ENCODE measurements at places on chromosomes 4 and X. TPM values are rescaled to one million over a fixed set of nuclear protein-coding genes. Genes with fewer than 3 reads are reported as not detected.
A peak's percentile ranks its signal among the peaks of the same experiment; 100 is the strongest.

- H3K27ac ChIP-seq: no peak overlapping the region
- no peaks in the 10 kb centered on the region for H3K27me3 ChIP-seq
- no peak overlapping the region for H3K4me3 ChIP-seq
- H3K4me1 ChIP-seq: peaks cover 21% of the 10 kb centered on the region
- H3K36me3 ChIP-seq: no peaks in the 10 kb centered on the region
- DNase-seq: peak; percentile 39
Observed at GRCh38 chr4:106618956-106619355, 250.4 kb upstream of the GIMD1 start.

DNA sequence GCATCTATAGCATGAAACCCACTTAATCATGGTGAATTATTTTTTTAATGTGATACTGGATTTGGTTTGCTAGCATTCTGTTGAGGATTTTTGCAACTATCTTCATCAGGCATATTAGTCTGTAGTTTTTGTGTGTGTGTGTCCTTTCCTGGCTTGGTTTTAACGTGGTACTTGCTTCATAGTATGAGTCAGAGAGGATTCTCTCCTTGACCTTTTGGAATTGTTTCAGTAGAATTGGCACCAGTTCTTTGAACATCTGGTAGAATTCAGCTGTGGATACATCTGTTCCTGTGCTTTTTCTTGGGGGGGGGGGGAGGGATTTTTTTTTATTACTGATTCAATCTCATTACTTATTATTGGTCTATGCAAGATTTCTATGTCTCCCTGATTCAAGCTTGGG lies 232.0 kb upstream of the KLF8 start:
- no peak overlapping the region for H3K27ac ChIP-seq
- no peaks in the 10 kb centered on the region for H3K36me3 ChIP-seq
- no peak overlapping the region for H3K4me3 ChIP-seq
- no peaks in the 10 kb centered on the region for H3K4me1 ChIP-seq

DNA sequence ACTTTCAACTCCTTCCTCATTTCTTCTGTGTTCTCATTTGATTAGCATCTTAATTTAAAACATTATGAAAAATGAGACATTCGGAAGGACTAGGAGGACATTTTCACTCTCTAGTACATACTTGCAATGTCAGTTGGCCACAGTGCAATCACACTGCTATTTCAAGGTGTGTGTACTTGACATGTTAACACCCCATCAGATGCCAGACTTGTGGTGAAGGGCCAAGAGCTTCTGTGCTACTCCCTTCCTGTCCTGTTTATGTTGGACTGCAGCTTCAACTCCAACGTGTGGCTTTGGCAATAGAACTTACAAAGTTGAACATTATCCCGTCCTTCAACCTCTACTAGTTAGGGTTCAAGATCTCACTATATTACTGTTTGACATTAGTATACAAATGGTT lies 221.0 kb downstream of the PALLD start:
- H3K4me3 ChIP-seq: no peak overlapping the region
- no peaks in the 10 kb centered on the region for H3K36me3 ChIP-seq
- no peak for DNase-seq
- peaks cover 4% of the 10 kb centered on the region for H3K4me1 ChIP-seq
- no peaks in the 10 kb centered on the region for H3K27me3 ChIP-seq

- H3K4me3 ChIP-seq: no peak overlapping the region
- no peaks in the 10 kb centered on the region for H3K36me3 ChIP-seq
- H3K4me1 ChIP-seq: no peaks in the 10 kb centered on the region
Observed at GRCh38 chrX:108362026-108362425, 76.2 kb downstream of the COL4A6 start.

DNA sequence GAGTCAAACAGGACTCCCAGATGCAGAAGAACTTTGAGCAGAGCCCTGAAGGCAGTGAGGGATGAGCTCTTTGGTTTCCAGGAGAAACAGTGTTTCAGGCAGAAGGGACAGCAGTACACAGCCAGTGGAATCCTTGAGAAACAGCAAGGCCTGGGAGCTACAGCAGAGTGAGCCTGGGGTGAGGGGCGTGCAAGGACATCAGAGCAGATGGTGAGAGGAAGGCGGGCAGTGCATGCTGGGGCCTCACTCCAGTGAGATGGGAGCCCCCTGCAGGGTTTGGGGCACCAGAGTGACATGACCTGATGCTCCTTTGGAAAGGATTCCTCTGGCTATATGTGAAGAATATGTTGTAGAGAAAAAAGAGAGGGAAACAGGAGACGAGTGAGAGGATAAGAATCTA lies 98.1 kb upstream of the EGFL6 start:
- no peak overlapping the region for H3K27ac ChIP-seq
- H3K4me3 ChIP-seq: no peak overlapping the region
- H3K27me3 ChIP-seq: no peaks in the 10 kb centered on the region
- DNase-seq: no peak
- H3K4me1 ChIP-seq: peaks cover 19% of the 10 kb centered on the region

Gene PPP4R3C
- not detected for total RNA-seq

Gene GPR119
- total RNA-seq: not detected

Gene RBMXL3
- total RNA-seq: not detected

Gene PABPC1L2B
- not detected for total RNA-seq

GRCh38 chr4:159269956-159270355 lies 167.1 kb downstream of the RAPGEF2 start:
- no peaks in the 10 kb centered on the region for H3K27me3 ChIP-seq
- no peaks in the 10 kb centered on the region for H3K36me3 ChIP-seq
- peaks cover 43% of the 10 kb centered on the region for H3K4me1 ChIP-seq
- no peak for DNase-seq
- no peak overlapping the region for H3K27ac ChIP-seq

DNA sequence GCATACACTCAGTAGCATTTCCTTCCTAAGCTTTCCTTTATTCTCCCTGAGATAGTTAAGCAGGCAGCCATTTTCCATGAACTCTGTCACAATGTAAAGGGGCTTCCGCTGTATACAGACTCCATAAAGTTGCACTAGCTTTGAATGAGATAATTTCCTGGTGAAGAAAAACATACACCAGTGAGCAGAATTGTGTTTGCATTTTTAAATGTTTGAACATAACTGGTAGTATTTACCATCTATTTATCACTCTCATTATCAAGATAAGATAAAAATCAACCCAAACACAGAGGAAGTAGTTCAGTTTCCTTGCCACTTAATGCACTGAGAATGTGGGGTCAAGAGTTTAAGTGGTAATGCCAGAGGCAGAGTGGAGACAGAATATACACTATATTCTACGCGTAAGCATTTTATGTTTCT lies 54.1 kb downstream of the TXK start:
- H3K36me3 ChIP-seq: no peaks in the 10 kb centered on the region
- peaks cover 19% of the 10 kb centered on the region for H3K27me3 ChIP-seq
- peaks cover 5% of the 10 kb centered on the region for H3K4me1 ChIP-seq

GRCh38 chrX:103811858-103812257 lies 20.2 kb downstream of the RAB9B start:
- no peaks in the 10 kb centered on the region for H3K4me1 ChIP-seq
- no peaks in the 10 kb centered on the region for H3K27me3 ChIP-seq
- H3K4me3 ChIP-seq: no peak overlapping the region
- no peak overlapping the region for H3K27ac ChIP-seq
- no peaks in the 10 kb centered on the region for H3K36me3 ChIP-seq

- H3K36me3 ChIP-seq: no peaks in the 10 kb centered on the region
- no peak overlapping the region for H3K27ac ChIP-seq
- DNase-seq: no peak
Observed at GRCh38 chr4:95190751-95191436, 357.9 kb downstream of the UNC5C start.

Gene VCX
- not detected for total RNA-seq

Gene AFM
- total RNA-seq: not detected

DNA sequence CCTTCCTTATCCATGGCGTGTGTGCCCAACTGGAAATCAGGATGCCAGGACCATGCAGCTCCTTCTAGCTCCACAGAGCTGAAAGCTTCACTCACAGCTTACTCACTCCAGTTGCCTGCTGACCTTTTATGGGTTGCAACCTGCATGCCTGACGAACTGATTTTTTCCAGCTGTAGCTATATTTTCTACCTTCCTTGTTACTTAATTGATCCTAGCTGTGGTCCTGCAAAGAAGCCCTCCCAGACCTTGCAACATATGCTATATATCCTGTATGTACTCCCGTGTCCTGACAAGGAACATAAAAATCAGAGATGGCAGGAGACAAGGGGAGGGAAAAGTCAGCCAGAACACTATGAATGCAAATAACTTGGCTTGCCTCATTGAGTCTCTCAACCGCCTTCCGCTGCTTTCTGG lies 135.3 kb upstream of the LDB2 start:
- no peak overlapping the region for H3K27ac ChIP-seq
- H3K36me3 ChIP-seq: no peaks in the 10 kb centered on the region
- DNase-seq: peak; percentile 40
- no peaks in the 10 kb centered on the region for H3K27me3 ChIP-seq
- no peak overlapping the region for H3K4me3 ChIP-seq
- H3K4me1 ChIP-seq: peaks cover 32% of the 10 kb centered on the region

- no peaks in the 10 kb centered on the region for H3K27me3 ChIP-seq
- DNase-seq: no peak
- no peak overlapping the region for H3K4me3 ChIP-seq
- peaks cover 9% of the 10 kb centered on the region for H3K4me1 ChIP-seq
Observed at GRCh38 chrX:56802428-56802827, 73.4 kb downstream of the NBDY start.

GRCh38 chr4:176262243-176262642 lies 6.8 kb downstream of the ASB5 start:
- H3K4me3 ChIP-seq: no peak overlapping the region
- H3K36me3 ChIP-seq: no peaks in the 10 kb centered on the region
- H3K4me1 ChIP-seq: peaks cover 37% of the 10 kb centered on the region
- DNase-seq: no peak
- no peak overlapping the region for H3K27ac ChIP-seq

DNA sequence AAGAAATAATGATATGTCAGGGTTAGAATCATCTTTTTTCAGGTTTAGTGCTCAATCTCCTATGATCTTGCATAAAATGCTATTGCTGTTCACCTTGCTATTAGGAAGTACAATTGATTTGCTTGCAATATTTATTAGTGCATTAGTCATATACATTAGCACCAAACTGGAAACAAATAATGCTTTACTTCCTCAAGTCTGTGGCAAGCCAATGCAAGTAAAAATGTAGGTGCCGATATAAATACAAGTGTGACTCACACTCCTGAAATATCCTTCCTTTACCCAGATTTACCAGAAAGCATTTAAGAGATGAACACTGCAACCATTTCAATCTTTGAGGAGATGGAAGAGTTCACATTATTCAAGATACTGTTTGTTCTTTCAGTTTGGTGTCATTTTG lies 1487.7 kb upstream of the ADGRL3 start:
- H3K27ac ChIP-seq: no peak overlapping the region
- no peaks in the 10 kb centered on the region for H3K4me1 ChIP-seq
- no peak overlapping the region for H3K4me3 ChIP-seq
- no peaks in the 10 kb centered on the region for H3K27me3 ChIP-seq

- H3K36me3 ChIP-seq: no peaks in the 10 kb centered on the region
- H3K27me3 ChIP-seq: no peaks in the 10 kb centered on the region
- DNase-seq: no peak
- no peaks in the 10 kb centered on the region for H3K4me1 ChIP-seq
- H3K27ac ChIP-seq: no peak overlapping the region
Observed at GRCh38 chr4:46219872-46220271, 96.0 kb upstream of the GABRG1 start.

GRCh38 chr4:151408630-151409469 lies at the start of gene FHIP1A:
Gene FHIP1A (plus strand): TSS chr4:151409176. CDS start chr4:151566260, 157,084 bp downstream.
- no peaks in the 10 kb centered on the region for H3K36me3 ChIP-seq
- no peaks in the 10 kb centered on the region for H3K4me1 ChIP-seq
- no peak within 1 kb of the TSS for H3K27ac ChIP-seq
- H3K27me3 ChIP-seq: peaks cover 10% of the 10 kb centered on the region

GRCh38 chr4:108144451-108144850 lies 24.3 kb downstream of the LEF1 start:
- H3K27ac ChIP-seq: no peak overlapping the region
- no peaks in the 10 kb centered on the region for H3K36me3 ChIP-seq
- no peak for DNase-seq

Gene GAGE13
- not detected for total RNA-seq

DNA sequence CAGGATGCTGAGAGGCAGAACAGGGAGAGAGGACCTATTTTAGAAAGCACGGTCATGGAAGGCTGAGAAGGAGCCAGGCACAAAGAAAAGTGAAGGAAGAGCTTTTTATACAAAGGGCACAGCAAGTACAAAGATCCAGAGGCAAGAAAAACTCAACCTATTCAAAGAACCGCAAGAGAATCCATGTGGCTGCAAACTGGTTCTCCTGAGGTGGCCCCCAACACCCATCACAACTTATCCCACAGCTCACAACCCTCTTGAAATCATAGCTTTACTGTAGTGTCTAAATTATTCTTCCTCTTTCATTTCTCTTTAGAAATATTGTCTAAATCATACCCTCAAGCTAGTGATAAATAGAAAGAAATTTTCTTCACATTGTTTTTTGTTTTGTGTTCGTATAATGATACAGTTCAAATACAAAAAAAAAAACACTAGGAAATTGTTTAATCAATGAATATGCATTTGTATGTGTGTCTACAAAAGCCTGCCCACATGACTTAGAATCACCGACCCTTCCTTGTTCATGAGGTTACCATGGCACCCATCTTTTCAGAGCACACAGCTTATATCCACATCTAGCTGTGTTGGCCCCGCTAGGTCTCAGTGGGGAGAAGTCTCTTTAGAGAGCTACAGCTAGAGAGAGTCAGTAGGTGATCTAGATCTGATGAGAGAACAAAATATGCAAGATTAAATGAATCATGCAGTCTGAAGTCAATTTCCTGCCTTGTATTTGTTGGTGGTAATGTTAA lies 126.9 kb upstream of the DCLK2 start:
- H3K4me3 ChIP-seq: no peak overlapping the region
- no peaks in the 10 kb centered on the region for H3K27me3 ChIP-seq
- H3K27ac ChIP-seq: no peak overlapping the region
- H3K4me1 ChIP-seq: no peaks in the 10 kb centered on the region
- no peak for DNase-seq

Gene AADAT
- 4.3 TPM for total RNA-seq

DNA sequence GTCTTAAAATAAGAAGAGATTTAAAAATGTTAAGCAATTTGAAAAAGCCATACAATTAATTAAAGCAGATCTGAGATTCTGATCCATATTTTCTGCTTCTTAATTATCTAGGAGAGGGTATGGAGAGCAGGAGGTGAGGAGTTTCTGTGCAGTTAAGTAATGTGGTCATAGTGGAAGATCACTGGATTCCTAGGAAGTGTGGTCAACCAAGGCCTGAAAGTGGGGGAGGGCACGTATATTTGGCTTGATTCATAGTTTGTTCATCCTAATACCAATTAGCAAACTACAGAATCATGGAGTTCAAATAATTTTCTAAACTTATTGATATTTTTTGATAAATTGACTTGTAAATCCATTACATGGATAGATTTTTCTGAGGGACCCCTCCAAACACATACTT lies 768.3 kb downstream of the RAPGEF2 start:
- H3K4me3 ChIP-seq: no peak overlapping the region
- no peaks in the 10 kb centered on the region for H3K4me1 ChIP-seq
- no peaks in the 10 kb centered on the region for H3K27me3 ChIP-seq
- H3K27ac ChIP-seq: no peak overlapping the region
- DNase-seq: no peak

DNA sequence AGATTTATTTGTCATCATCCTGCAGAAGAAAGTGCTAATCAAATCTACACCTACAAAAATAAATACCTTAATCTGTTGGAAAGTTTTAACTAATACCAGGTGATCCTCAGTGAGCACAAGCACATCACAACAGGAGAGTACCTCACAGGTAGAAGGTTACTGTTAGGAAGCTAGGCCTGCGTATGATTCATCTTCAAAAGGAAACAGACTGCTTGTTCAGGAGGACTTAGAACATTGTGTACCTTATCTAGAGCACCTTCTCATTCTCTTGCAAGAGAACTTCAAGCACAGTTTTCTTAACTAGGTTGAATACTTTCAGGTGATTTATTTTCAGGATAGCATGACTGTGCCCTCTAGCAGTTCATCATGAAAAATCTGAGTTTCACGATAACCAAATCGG lies 54.2 kb downstream of the MND1 start:
- no peaks in the 10 kb centered on the region for H3K36me3 ChIP-seq
- H3K4me1 ChIP-seq: no peaks in the 10 kb centered on the region
- no peak overlapping the region for H3K4me3 ChIP-seq
- H3K27me3 ChIP-seq: no peaks in the 10 kb centered on the region
- no peak for DNase-seq

Gene PHOX2B
- not detected for total RNA-seq
